ENCODE measurements at places on chromosomes 7 and 10.
A peak's percentile ranks its signal among the peaks of the same experiment; 100 is the strongest.

- peak; percentile 65 for DNase-seq
Measured at GRCh38 chr10:105950410-105950809, 1214.1 kb downstream of the SORCS1 start.

- DNase-seq = no peak
Measured at GRCh38 chr10:3524086-3524960, 260.7 kb downstream of the KLF6 start.

GRCh38 chr10:122342293-122343134, 32.0 kb upstream of the PLEKHA1 start:
- DNase-seq = peak; percentile 68

GRCh38 chr7:2490181-2490651, 14.0 kb upstream of the GRIFIN start:
- DNase-seq = no peak

Measured in SK-MEL-5 (cell line).